ENCODE measurements at places on chromosomes 3 and 15. TPM values are rescaled to one million over a fixed set of nuclear protein-coding genes. Genes with fewer than 3 reads are reported as not detected.
A peak's percentile ranks its signal among the peaks of the same experiment; 100 is the strongest.

DNA sequence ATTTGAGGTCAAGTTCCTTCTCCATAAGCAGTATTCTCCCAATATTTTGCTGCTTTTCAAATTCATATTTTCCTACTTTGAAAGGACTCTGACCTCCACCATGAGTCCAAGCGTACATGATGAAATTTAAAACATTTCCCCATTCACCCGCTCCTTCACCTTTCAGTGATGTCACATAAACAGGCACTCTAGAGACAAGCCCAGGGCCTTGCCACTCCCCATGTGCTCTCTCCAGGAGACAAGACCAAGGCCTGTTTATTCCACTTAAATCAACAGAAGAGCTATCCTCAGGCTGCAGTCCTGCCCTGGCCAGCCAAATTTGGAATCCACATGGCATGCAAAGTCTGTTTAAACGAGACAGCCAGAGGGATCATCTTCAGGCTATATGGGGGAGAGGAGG lies 161.5 kb downstream of the ARRDC4 start:
- H3K27me3 ChIP-seq: no peaks in the 10 kb centered on the region
- no peak overlapping the region for H3K27ac ChIP-seq
- peaks cover 10% of the 10 kb centered on the region for H3K4me1 ChIP-seq
- H3K36me3 ChIP-seq: no peaks in the 10 kb centered on the region
- H3K4me3 ChIP-seq: no peak overlapping the region
- DNase-seq: no peak

- no peaks in the 10 kb centered on the region for H3K36me3 ChIP-seq
- peaks cover 30% of the 10 kb centered on the region for H3K4me1 ChIP-seq
- no peaks in the 10 kb centered on the region for H3K27me3 ChIP-seq
- no peak overlapping the region for H3K4me3 ChIP-seq
- H3K27ac ChIP-seq: no peak overlapping the region
These were observed 17.4 kb upstream of the THSD4 start for GRCh38 chr15:71097890-71098289.

GRCh38 chr3:177973241-177973840 lies 562.9 kb upstream of the KCNMB2 start:
- peak; percentile 62 for DNase-seq
- no peaks in the 10 kb centered on the region for H3K36me3 ChIP-seq
- H3K27ac ChIP-seq: no peak overlapping the region
- no peak overlapping the region for H3K4me3 ChIP-seq

GRCh38 chr3:171313702-171314101 lies 146.5 kb downstream of the TNIK start:
- DNase-seq: no peak
- H3K36me3 ChIP-seq: no peaks in the 10 kb centered on the region
- H3K27me3 ChIP-seq: no peaks in the 10 kb centered on the region
- no peak overlapping the region for H3K27ac ChIP-seq

DNA sequence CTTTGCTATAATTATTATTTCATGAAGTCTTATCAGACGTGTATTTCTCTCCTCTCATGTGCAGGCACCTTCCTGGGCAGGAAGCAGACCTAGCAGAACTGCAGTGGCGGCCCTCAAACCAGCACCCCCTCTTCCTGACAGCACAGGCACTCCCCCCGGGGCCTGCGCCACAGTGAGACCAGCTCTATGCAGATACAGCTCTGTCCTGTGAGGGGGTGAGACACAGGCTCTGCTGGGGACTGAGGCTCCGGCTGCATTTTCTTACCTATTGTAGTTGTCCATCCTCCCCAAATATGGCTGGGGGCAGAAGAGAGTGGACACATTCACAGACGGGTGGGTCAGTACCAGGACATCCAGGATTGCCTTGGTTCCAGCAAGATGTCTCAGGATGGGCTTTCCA lies 5.0 kb downstream of the CISH start:
- no peaks in the 10 kb centered on the region for H3K27me3 ChIP-seq
- H3K4me3 ChIP-seq: no peak overlapping the region
- no peak overlapping the region for H3K27ac ChIP-seq

GRCh38 chr3:197782230-197782629 lies 8.8 kb upstream of the LRCH3 start:
- H3K27me3 ChIP-seq: no peaks in the 10 kb centered on the region
- DNase-seq: no peak
- H3K4me1 ChIP-seq: no peaks in the 10 kb centered on the region
- no peak overlapping the region for H3K27ac ChIP-seq
- no peak overlapping the region for H3K4me3 ChIP-seq

DNA sequence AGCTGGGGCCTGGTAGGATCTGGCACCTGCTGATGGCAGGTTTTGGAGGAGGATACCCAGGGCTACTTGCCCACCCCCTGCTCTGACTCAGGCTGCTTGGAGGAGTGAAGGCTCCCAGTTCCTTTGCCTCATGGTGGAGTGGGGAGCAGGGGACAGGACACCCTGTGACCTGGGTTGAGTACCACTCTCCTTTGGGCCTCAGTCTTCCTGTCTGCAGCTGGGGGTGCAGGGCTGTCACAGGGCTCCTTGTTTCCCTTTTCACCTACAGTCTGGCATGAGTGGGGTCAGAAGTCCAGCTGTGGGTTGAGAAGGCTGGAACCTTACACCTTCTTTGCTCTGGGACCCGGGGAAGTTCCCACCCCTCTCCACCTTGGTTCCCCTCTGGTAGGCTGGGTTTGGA lies 14.7 kb downstream of the SEMA3F start:
- no peaks in the 10 kb centered on the region for H3K36me3 ChIP-seq
- H3K27ac ChIP-seq: no peak overlapping the region
- H3K4me1 ChIP-seq: peaks cover 17% of the 10 kb centered on the region
- no peak for DNase-seq
- no peak overlapping the region for H3K4me3 ChIP-seq

DNA sequence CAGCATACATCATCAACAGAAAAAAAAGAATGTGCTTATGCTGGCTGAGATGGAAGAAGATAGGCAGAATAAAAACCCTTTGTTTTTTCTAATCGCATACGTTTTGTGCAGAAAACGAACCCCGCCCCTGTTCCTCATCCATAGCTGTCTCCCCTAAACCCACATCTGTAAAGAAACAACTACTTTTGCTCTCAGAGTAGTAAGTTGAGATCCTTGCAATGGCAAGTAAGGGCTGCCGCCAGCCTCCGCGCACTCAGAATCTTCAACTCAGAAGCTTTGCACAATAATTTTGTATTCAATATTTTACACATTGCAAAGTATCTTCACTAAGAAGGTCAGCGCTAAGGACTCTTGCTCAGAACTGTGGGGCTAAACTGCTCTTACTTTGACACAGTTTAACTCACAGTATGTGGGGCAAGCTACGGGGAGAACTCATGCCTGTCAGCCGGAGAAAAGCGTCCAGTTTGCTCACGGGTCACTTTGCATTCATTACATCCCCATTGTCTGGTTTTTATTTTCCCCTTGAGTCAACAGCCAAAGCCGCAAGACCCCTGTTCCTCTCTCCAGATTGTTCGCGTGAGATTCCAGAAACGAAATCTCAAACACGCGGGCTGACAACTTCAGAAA lies 1.0 kb downstream of the LYSMD4 start:
- no peaks in the 10 kb centered on the region for H3K36me3 ChIP-seq
- no peaks in the 10 kb centered on the region for H3K27me3 ChIP-seq
- peak; percentile 71 for DNase-seq
- peaks cover 12% of the 10 kb centered on the region for H3K4me1 ChIP-seq

DNA sequence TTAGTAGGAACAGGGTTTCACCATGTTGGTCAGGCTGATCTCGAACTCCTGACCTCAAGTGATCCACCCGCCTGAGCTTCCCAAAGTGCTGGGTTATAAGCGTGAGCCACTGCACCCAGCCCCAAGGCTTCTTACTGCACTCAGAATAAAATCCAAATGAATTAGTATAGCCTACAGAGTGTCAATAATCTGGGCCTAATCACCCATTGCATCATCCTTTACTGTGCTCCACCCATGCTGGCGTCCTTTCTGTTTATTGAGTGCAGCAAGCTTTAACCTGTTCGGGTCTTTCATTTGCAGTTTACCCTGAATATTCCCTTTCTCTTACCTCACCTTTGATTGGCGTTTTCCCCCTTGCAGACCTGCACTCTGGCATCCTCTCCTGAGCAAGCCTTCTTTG lies 77.7 kb downstream of the CEP63 start:
- no peak for DNase-seq
- no peak overlapping the region for H3K4me3 ChIP-seq
- no peak overlapping the region for H3K27ac ChIP-seq
- H3K27me3 ChIP-seq: no peaks in the 10 kb centered on the region
- no peaks in the 10 kb centered on the region for H3K4me1 ChIP-seq
- H3K36me3 ChIP-seq: no peaks in the 10 kb centered on the region

GRCh38 chr15:39498629-39499028 lies 82.2 kb upstream of the THBS1 start:
- H3K36me3 ChIP-seq: no peaks in the 10 kb centered on the region
- no peaks in the 10 kb centered on the region for H3K27me3 ChIP-seq
- DNase-seq: no peak
- H3K27ac ChIP-seq: peak overlapping the region; percentile 8

DNA sequence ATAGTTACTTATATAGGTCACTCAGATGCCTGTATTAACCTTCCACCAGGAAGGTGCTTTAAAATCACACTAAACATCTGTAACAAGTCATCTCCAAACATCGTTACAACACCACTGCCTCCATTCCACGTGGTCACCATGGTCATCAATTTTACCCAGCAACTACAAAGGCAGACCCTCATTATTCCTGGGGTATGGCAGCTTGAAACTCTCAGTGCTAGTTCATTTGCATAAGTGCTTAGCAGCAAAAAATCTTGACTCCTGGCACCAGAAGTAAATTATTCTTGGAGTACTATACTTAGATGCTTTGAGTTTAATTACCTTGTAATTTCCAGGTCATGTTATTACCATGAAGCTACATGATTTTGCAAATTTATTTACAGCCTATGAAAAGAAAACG lies 250.6 kb downstream of the KBTBD8 start:
- H3K27ac ChIP-seq: no peak overlapping the region
- H3K4me1 ChIP-seq: no peaks in the 10 kb centered on the region
- H3K36me3 ChIP-seq: no peaks in the 10 kb centered on the region

GRCh38 chr15:50880651-50881114 lies 27.8 kb upstream of the AP4E1 start:
- H3K4me1 ChIP-seq: peaks cover 48% of the 10 kb centered on the region
- no peak overlapping the region for H3K4me3 ChIP-seq
- H3K27me3 ChIP-seq: no peaks in the 10 kb centered on the region
- DNase-seq: peak; percentile 86
- H3K27ac ChIP-seq: peak overlapping the region; percentile 96

GRCh38 chr3:66854601-66855151 lies 143.4 kb upstream of the KBTBD8 start:
- H3K36me3 ChIP-seq: no peaks in the 10 kb centered on the region
- H3K4me3 ChIP-seq: no peak overlapping the region
- H3K4me1 ChIP-seq: no peaks in the 10 kb centered on the region
- H3K27me3 ChIP-seq: peaks cover 16% of the 10 kb centered on the region
- DNase-seq: no peak

DNA sequence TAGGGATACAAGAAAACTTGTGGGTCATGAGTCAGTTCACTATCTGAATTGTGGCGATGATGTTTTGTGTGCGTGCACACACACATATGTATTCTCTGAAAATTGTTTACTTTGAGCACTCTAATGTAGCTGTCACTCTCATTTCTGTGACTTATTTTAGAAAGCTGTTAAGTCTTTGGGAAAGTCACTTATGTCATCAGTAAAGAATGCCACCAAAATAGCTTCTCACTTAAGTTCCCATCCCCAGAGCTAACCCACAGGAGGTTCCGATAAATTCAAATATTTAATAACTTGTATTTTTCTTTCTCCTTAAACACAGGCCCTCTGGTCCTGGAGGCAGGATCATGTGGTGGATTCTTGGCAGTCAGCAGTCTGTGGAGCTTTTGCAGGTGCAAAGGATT lies 138.3 kb downstream of the LRIG1 start:
- no peak overlapping the region for H3K4me3 ChIP-seq
- peaks cover 9% of the 10 kb centered on the region for H3K4me1 ChIP-seq
- H3K27me3 ChIP-seq: no peaks in the 10 kb centered on the region
- no peaks in the 10 kb centered on the region for H3K36me3 ChIP-seq
- no peak overlapping the region for H3K27ac ChIP-seq
- peak; percentile 40 for DNase-seq

- no peaks in the 10 kb centered on the region for H3K27me3 ChIP-seq
- no peaks in the 10 kb centered on the region for H3K4me1 ChIP-seq
- no peak overlapping the region for H3K4me3 ChIP-seq
These were observed 2.2 kb downstream of the P2RY14 start for GRCh38 chr3:151276038-151276686.

- no peak overlapping the region for H3K27ac ChIP-seq
- H3K4me3 ChIP-seq: no peak overlapping the region
- peak; percentile 9 for DNase-seq
These were observed 24.5 kb upstream of the PROK2 start for GRCh38 chr3:71809321-71810026.

GRCh38 chr3:64331605-64332004 lies 106.3 kb upstream of the PRICKLE2 start:
- no peaks in the 10 kb centered on the region for H3K27me3 ChIP-seq
- H3K4me3 ChIP-seq: no peak overlapping the region
- DNase-seq: no peak
- no peaks in the 10 kb centered on the region for H3K36me3 ChIP-seq

DNA sequence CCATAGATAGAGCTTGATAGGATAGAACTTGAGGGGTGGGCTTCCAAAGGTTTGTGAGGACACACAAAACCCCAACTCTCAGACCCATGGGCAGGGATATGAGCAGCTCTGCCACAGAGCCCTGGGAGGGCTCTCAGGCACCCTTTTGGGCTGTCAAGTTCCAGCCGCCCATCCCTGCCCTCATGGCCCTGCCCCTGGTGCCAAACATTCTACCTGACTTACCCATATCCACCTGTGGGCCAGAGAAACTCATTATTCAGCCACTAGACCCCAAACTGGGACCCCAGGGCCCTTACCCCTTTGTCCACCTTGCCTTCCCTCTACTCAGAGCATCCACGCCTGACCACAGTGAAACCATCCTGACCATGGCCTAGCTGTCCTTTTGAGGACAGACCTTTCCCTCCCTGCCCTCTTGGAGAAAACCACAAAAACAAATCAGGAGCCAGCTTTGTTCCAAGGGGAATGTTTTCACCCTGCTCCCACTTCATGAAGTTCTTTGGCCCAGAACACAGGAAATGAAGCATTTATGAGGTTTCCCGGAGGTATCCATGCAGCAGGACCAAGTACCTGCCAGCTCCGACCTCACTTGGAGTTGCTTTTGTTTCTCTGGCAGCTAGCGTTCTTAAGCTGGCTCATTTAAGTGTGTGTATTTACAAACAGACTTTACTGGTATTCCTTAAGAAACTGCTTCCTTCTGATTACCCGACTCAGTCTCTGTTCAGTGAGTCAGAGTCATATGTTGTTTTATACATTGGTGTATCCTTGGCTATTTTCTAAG lies 34.2 kb upstream of the GALNT15 start:
- peaks cover 32% of the 10 kb centered on the region for H3K4me1 ChIP-seq
- DNase-seq: peak; percentile 76
- H3K36me3 ChIP-seq: no peaks in the 10 kb centered on the region
- H3K4me3 ChIP-seq: no peak overlapping the region
- H3K27ac ChIP-seq: peak overlapping the region; percentile 76
- H3K27me3 ChIP-seq: no peaks in the 10 kb centered on the region

- H3K4me1 ChIP-seq: peaks cover 63% of the 10 kb centered on the region
- peak; percentile 97 for DNase-seq
- no peaks in the 10 kb centered on the region for H3K27me3 ChIP-seq
- H3K27ac ChIP-seq: peak overlapping the region; percentile 93
- peak overlapping the region; percentile 56 for H3K4me3 ChIP-seq
These were observed 14.2 kb upstream of the CLEC3B start for GRCh38 chr3:45011756-45012508.

GRCh38 chr3:194723846-194724618 lies 38.3 kb downstream of the FAM43A start:
- H3K4me3 ChIP-seq: no peak overlapping the region
- no peaks in the 10 kb centered on the region for H3K4me1 ChIP-seq
- no peak overlapping the region for H3K27ac ChIP-seq
- DNase-seq: no peak

SCN11A gene
- polyA plus RNA-seq: not detected

MCF2L2 gene
- polyA plus RNA-seq: not detected

CD80 gene
- not detected for polyA plus RNA-seq

FBN1 gene
- 374 TPM for polyA plus RNA-seq
